ENCODE measurements at places on chromosomes 3 and 15.

GRCh38 chr3:176692966-176693785, 504.1 kb downstream of the TBL1XR1 start:
- DNase-seq, result no peak

GRCh38 chr15:78992416-78993256, 47.8 kb upstream of the CTSH start:
- no peak for DNase-seq

GRCh38 chr3:86563400-86563970, 427.5 kb downstream of the VGLL3 start:
- DNase-seq, result no peak

DNA sequence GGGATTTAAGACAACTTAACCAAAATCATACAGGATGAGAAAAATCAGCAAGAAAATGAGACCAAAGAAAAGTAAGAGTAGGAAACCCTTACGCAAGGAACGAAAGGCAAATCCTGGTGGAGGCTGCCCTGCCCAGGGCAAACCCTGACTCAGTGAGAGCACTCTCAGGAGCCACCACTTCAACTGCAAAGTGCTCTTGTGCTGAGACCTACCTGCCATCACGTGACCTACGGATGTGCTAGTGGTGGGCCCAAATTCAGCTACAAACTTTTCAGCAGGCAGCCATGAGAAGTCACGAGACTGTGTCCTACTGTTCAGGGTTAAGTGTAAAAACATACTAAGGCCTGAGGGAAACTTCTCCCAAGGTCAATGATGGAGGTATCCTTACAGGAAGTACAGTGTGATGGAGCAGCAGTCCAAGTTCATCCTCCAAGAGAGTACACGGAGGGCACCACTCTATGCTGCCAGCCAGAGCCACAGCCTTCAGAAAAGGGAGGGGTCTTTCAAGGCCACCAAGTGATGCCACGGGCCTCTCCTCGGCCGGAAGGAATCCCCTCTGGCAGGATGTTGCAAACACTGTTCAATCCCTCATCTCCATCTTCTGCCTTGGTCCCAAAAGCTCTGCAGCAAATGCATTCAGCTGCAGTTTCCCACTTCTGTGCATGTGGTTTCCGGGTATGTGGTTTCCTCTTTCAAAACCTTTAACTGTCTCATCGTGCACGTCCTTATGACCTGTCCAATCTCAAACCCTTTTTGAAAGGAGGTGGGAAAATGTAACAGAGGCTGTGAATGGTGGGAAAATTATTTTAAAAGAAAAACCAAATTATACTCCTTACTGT, 9.5 kb downstream of the CHSY1 start:
- DNase-seq, result peak; percentile 57

DNA sequence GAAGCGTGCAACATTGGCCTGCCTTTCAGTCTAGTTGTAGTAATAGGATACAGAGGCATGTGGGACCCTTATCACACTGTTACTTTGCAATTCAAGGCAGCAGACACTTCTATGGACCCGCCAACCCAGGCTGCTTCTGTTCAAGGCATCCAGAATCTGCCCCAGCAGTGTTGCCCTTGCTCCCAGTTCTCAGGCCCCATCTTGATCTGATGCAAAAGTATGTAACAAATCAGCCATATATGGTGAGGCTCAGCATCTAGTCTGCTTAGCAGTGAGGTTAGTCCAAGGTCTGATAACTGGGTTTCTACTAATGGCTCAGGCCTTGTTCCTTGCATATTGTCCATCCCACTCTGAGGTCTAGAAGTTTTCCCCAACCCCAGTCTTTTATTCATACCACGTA, 17.9 kb downstream of the C2CD4B start:
- DNase-seq, result no peak

DNA sequence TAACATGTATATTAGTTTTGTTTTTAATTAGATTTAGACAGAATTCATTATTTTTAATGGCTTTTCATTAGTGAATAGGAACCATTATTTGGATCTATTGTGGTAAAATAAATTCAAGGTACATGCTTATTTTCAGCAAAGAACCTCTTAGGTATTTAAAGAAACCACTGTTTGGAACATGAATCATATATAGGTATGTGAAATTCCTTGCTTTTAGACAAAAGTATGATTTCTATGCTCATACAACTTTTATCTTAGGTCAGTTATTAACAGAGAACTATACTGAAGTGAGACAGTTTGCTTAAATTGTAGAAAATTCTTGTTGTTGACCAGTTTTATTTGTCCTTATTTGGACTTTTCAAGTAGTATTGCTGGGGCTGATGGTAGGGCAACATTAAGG, 389.9 kb downstream of the FEZF2 start:
- DNase-seq, result no peak

DNA sequence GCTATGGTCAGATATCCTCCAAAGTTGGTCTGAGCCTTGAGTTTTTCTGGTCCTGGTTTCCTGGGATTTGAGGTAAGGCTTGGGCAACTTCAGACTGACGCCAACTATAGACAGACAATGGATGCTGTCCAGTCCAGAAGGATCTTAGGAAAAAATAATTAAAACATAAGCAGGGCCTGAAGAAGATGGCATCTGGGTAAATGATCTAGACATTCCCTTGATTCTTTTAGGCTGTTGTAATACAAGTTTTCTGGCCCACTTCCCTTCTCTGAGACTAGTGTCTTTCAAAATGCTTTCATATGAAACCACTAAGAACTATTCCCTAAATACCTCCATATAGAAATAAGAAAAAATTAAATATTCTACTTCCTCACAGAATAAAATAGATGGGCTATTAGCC, 47.7 kb upstream of the PLXND1 start:
- DNase-seq, result no peak

GRCh38 chr3:177860184-177860583, 662.9 kb upstream of the TBL1XR1 start:
- DNase-seq, result no peak

- no peak for DNase-seq
Observed at GRCh38 chr3:72332689-72333088, 515.6 kb downstream of the SHQ1 start.

- DNase-seq, result no peak
Observed at GRCh38 chr3:128187495-128187894, 34.2 kb downstream of the EEFSEC start.

DNA sequence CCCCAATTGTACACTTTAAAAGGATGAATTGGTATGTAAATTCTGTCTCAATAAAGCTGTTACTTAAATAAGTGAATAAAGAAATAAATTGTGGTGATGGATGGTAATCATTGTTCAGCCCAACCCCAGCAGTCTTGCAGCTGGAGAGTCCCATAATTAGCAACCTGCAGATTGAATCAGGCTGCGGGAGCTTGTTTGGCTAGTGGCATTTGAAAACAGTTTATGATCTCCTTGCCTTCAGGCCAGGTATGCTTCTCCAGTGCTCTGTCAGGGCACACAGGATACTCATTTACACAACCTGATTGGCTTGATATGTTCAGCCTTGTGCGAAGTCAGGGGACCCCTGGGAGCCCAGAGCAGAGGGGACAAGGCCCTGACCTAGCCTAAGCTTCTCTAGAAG, 16.5 kb upstream of the TSEN2 start:
- DNase-seq, result no peak

DNA sequence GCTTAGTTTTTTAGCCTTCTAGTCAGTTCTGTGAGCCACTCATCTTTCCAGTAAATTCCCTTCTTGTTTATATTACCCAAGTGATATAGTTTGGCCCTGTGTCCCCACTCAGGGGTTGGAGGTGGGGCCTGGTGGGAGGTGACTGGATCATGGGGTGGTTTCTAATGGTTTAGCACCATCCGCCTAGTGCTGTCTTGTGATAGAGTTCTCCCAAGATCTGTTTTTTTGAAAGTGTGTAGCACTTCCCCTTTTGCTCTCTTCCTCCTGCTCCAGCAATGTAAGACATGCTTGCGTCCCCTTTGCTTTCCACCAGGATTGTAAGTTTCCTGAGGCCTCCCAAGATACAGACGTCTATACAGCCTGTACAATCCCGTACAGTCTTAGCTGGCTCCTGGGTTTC, 53.7 kb upstream of the INO80 start:
- no peak for DNase-seq
